ENCODE measurements at places on chromosomes 2 and 18. TPM values are rescaled to one million over a fixed set of nuclear protein-coding genes. Genes with fewer than 3 reads are reported as not detected.

Gene MC5R
- not detected for total RNA-seq

Gene CKAP2L
- total RNA-seq = 9.5 TPM

Gene BOD1L2
- total RNA-seq = not detected

Gene CNTNAP5
- not detected for total RNA-seq

Gene CCDC142
- 30.4 TPM for total RNA-seq

Gene HOXD1
- total RNA-seq = 10.4 TPM

Gene DSEL
- 0.06 TPM for total RNA-seq

Gene DIPK1C
- total RNA-seq = not detected

Gene ITPRID2
- total RNA-seq = 61.4 TPM

Gene SPIRE1
- 21.3 TPM for total RNA-seq

Gene FBLN7
- 0.95 TPM for total RNA-seq

All from HepG2 (cell line).